ENCODE measurements at places on chromosomes 1 and 21.
A peak's percentile ranks its signal among the peaks of the same experiment; 100 is the strongest.

GRCh38 chr1:208329300-208329699 is 85.1 kb upstream of the PLXNA2 start:
- DNase-seq: no peak

- DNase-seq: no peak
Observed at GRCh38 chr21:30146558-30147282, 19.9 kb downstream of the CLDN17 start.

DNA sequence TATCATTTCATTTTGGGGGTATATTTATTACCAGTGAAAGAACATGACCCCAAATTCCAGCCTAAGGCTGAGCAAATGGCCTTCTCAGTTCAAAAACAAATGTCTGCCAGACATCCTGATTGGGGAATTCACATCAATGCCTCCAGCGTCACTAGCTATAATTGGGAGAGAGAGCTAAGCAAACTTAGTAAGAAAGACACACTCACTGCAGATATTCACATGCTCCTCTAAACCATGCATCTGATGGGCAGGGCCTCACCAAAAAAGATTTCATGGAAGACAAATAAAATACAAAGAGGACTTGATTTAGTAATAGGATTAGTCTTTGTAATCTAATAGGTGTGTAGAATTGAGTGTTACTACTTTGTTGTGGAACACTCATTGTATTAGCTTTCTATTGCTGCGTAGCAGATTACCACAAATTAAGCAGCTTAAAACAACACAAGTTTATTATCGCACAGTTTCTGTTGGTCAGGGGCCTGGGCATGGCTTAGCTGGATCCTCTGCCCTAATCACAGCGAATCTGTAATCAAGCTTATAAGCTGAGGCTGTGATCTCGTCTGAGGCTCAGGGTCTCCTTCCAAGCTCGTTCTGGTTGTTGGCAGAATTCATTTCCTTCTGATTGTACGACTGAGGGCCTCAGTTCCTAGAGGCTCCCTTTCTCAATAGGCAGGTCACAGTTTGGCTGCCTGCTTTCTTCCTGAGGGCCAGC is 243.0 kb downstream of the PBX1 start:
- peak; percentile 56 for DNase-seq

- no peak for DNase-seq
Observed at GRCh38 chr21:36910581-36911307, 55.7 kb downstream of the HLCS start.

GRCh38 chr1:110235181-110235833 is 25.2 kb downstream of the KCNC4 start:
- DNase-seq: peak; percentile 18

GRCh38 chr1:50048791-50049190 is 25.0 kb upstream of the AGBL4 start:
- no peak for DNase-seq

DNA sequence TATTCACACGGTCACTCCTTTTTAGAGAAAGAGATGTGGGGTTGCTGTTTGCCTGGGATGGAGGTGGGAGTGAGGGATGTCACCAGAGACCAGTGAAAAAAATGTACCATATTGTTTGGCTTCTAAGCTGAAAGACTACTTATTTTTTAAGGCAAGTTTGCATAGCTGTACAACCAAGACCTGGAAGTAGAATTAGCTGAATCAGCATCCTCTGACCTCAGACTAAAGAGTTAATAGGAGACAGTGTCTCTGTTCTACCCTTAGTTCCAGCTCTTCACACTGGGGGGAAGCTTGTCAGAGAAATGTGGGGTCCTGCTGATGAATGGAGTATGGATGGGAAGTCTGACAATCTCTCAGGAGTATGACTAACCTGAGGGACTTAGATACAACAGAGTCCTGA is 41.6 kb downstream of the SLC9C2 start:
- no peak for DNase-seq

GRCh38 chr1:59767119-59767518 is 47.6 kb upstream of the HOOK1 start:
- no peak for DNase-seq
